Neural progenitor cell (in vitro differentiated cells): ENCODE measurements at places on chromosomes 12 and 14.

- DNase-seq = no peak
These were observed 15.5 kb downstream of the UBC start for GRCh38 chr12:124898923-124899294.

DNA sequence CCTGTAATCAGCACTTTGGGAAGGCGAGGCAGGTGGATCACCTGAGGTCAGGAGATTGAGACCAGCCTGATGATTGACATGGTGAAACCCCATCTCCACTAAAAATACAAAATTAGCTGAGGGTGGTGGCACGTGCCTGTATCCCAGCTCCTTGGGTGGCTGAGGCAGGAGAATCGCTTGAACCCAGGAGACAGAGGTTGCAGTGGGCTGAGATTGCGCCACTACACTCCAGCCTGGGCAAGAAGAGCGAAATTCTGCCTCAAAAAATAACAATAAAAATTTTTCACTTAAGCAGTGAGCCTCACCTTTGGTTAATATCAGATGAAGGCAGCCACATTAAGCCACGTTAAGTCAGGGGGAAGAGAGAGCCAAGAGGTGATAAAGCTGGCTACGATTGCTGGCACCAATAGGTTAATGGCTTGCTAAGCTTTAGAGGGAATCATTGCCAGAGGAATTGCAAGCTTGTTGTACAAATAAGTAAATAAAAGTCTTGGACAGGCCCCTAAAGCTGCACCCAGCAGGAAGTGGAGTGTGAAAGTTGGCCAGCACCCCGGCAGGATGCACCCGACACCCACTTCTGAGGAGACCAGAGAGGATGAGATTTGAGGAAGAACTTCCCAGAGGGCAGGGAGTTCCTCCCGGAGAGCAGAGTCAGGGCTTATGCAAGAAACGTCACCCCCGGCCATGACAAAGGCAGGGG is 41.3 kb upstream of the TESC start:
- no peak for DNase-seq

- no peak for DNase-seq
These were observed 43.6 kb downstream of the FGD6 start for GRCh38 chr12:95173392-95174251.

DNA sequence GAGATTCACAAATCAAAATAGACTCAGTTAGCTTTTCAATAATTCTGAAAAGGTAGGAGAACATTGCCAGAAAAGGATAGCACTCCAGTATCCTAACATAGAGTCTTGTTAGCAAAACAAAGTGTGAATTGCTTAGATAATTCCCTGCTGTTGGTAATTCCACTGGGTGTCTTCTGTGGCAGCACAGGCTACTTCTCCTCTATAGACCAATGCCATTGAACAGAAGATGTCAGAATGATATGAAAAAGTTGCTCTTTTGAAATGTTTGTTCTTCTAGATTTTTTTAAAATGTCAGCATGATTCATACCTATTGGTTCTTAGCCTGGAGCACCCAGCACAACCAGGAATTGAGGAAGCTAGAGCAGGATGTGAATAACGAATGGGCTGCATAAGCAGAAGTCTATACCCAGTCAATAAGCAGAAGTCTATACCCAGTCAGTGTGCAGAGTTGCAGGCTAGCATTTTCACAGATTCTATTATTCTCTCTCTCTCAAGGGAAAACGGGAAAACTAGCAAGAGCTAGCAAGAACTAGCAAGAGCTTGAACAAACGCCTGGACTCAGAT is 112.8 kb downstream of the SYT1 start:
- DNase-seq = no peak

DNA sequence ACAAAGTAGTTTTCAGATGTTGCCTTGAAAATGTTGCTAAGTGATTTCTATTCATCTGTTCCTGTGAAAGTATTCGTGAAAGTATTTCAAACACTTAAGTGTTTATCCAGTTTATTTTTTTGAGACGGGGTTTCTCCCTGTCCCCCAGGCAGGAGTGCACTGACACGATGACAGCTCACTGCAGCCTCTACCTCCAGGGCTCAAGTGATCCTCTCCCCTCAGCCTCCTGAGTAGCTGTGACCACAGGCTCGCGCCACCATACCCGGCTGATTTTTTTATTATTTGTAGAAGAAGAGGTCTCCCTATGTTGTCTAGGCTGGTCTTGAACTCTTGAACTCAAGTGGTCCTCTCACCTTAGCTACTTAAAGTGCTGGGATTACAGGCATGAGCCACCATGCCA is 1.7 kb downstream of the ZDHHC17 start:
- no peak for DNase-seq

GRCh38 chr12:126890097-126890496 is 1376.9 kb upstream of the TMEM132C start:
- DNase-seq = no peak

DNA sequence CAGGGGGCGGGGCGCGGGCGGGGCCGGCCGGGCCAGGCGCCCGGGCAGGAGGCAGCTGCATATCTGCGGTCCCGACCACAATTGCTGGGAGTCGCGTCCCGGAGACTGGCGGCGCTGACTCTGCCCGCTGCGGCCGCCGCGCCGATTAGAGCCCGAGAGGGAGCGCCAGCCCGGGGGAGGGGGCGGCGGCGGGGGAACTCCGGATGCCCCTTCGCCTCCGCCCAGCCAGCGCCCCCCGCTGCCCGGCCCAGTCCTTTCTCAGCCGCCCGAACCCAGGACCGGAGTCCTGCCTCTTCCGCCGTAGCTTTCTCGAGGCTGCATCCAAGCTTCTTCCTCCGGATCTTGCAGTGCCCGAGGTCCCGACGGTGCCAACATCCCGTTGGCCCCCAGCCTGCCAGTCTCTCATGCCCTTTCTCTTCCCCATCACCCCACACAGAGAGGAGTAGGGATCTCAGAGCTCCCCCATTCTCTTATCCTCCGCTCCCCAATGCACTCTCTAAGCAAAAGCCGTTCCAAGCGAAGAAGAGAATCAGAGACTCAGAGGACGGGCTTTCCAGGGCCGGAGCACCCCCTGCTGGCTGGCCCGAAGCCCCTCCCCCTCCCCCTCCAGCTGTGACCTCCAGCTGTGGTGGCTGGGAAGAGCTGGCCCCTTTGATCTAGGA is 8.8 kb upstream of the SP7 start:
- DNase-seq = peak; percentile 86

- no peak for DNase-seq
These were observed 4.8 kb upstream of the RPS6KA5 start for GRCh38 chr14:91065266-91065665.

DNA sequence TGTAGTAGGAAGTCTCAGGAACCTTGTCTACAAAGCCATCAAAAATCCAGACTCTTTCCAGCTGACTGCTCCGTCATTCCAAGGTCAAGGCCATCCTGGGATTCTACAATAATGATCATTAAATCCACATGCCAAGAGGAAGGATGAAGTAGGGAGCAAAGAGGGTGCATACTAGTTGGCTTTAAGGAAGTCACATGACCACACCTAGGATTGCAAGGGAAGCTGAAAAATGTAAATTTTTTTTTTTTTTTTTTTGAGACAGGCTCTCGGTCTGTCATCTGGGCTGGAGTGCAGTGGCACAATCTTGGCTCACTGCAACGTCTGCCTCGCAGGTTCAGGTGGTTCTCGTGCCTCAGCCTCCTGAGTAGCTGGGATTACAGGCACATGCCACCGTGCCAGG is 7.3 kb upstream of the MRPL42 start:
- DNase-seq = no peak

- no peak for DNase-seq
These were observed 2.6 kb upstream of the PPP1R1A start for GRCh38 chr12:54590978-54591591.

- no peak for DNase-seq
These were observed 2.1 kb upstream of the YY1 start for GRCh38 chr14:100236881-100237280.

DNA sequence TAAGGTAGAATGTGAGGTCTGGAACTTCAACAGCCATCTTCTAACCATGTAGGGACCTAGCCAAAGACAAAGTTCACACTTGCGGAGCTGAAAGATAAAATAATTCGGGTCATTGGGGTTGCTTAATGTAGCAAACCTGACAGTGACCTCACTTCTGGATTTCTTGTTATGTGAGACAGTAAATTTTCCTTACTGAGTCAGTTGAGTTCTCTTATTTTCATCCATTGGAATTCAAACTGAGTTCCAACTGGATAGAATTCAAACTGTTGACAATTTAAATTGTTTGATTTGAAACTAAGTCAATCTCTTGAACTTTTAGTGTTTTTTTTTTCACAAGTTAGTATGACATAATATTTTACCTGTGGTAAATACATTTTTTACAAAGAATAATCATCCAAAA is 406.5 kb downstream of the ADAMTS20 start:
- DNase-seq = no peak

GRCh38 chr12:66776974-66777373 is 98.1 kb upstream of the GRIP1 start:
- DNase-seq = no peak

- no peak for DNase-seq
These were observed 850.2 kb upstream of the TMEM132C start for GRCh38 chr12:127416796-127417195.

- no peak for DNase-seq
These were observed 554.6 kb upstream of the FLRT2 start for GRCh38 chr14:84975241-84975902.
